Left ventricle myocardium superior (tissue), 1 donor: ENCODE measurements at places on chromosomes 13 and 19. TPM values are rescaled to one million over a fixed set of nuclear protein-coding genes. Genes with fewer than 3 reads are reported as not detected.

BRME1 gene
- total RNA-seq: 0.72 TPM

USE1 gene
- 27.4 TPM for total RNA-seq

LINGO3 gene
- not detected for total RNA-seq

KLHL1 gene
- not detected for total RNA-seq

SIGLEC11 gene
- 0.59 TPM for total RNA-seq

CKM gene
- 6,589 TPM for total RNA-seq

ZNF627 gene
- 5.2 TPM for total RNA-seq

PIN1 gene
- 92.8 TPM for total RNA-seq

IZUMO4 gene
- 1.9 TPM for total RNA-seq

SHISA7 gene
- not detected for total RNA-seq

SCAMP4 gene
- total RNA-seq: 16.4 TPM

MISP gene
- total RNA-seq: not detected

THSD1 gene
- 5.0 TPM for total RNA-seq
